Hematopoietic multipotent progenitor cell treated with erythropoietin and hydrocortisone succinate and interleukin-3 and kit ligand, for 8 days (in vitro differentiated cells): ENCODE measurements at places on chromosomes 1 and 21.
A peak's percentile ranks its signal among the peaks of the same experiment; 100 is the strongest.

DNA sequence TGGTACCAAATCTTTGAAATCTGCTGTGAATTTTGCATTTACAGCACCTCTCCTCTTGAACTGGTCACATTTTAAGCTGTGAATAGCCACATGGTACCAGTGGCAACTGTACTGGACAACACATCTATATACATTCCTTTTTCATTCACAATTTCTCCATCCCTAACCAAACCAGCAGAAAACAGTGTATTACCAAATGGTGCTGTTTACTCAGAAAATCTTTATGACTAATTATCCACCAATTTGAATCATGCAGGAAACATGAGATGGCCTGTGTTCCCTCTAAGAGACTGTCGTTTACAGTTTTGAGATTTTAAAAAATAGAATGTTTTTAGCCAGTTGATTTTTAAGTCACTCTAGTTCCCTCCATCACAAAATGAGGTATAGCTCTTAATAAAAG lies 17.6 kb upstream of the CCT8 start:
- no peak for DNase-seq

DNA sequence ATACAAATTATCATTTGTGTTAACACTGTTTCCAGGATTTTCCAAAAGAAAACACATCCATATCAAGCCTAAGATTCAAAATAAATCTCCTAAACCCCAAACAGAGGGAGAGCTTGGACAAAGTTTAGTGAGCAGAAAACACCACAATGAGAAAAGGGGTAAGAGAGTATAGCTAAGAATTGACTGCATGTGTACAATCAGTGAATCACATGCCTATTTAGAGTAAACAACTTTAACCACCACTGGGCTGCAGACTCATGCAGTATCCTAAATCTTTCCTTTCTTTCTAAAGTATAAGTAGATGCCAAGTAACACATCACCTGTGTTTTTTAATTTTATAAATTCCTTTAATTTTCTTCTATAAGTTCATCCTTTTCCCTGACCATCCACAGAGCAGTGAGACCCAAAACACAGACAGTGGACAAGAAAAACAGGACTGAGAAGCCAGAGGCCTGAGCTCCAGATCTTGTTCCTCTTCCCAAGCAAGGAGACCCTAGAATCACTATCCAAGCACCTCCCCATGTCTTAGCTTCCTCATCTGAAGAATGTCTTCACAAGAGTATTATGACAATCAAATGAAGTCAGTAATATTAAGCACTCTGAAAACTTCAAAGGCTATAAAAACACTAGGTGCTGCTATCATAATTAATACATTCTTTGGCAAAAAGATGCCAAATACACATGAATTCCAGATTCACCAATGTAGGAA lies 93.1 kb downstream of the VAV3 start:
- no peak for DNase-seq

DNA sequence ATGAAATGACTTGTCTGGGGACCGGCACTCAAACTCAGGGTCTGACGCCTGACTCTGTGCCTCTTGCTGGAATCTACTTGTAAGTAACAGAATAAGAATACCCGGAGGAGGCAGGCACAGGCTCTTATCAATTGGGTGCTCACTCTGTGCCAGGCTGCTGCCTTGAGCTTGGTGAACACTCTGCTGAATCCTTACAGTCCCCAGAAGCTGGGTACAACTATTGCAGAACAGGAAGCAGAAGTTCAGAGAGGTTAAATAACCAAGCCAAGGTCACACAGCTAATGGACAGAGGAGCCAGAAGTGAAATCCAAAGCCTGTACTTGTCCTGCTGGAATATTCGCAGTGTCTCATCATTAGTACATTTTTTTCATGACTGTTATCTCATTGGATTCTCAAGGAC lies 86.0 kb downstream of the EPHB2 start:
- DNase-seq = no peak

GRCh38 chr1:118223426-118223825 lies 38.4 kb upstream of the SPAG17 start:
- no peak for DNase-seq

GRCh38 chr1:55195521-55196233 lies 19.5 kb downstream of the USP24 start:
- DNase-seq = no peak

GRCh38 chr1:110286564-110286963 lies 52.6 kb upstream of the RBM15 start:
- no peak for DNase-seq

- no peak for DNase-seq
Observed at GRCh38 chr1:153679337-153680119, 1.0 kb downstream of the NPR1 start.

DNA sequence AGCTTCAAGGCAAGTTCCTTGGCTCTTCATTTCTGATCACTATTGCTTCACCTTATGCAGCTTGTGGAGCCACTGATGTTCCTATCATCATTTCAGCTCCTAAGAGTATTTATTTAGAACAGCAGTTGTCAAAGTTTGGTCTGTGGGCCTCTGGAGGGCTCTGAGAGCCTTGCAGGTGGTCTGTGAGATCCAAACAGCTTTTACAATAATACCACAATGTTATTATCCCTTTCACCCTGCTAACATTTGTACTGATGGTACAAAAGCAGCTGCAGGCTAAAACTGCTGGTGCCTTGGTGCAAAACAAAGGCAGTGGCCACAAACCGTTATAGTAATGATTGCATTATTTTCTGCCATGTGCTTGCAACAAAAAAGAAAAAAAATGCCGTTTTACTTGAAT lies 33.8 kb downstream of the PATJ start:
- no peak for DNase-seq

- DNase-seq = no peak
Observed at GRCh38 chr21:27221077-27221476, 254.2 kb upstream of the ADAMTS5 start.

DNA sequence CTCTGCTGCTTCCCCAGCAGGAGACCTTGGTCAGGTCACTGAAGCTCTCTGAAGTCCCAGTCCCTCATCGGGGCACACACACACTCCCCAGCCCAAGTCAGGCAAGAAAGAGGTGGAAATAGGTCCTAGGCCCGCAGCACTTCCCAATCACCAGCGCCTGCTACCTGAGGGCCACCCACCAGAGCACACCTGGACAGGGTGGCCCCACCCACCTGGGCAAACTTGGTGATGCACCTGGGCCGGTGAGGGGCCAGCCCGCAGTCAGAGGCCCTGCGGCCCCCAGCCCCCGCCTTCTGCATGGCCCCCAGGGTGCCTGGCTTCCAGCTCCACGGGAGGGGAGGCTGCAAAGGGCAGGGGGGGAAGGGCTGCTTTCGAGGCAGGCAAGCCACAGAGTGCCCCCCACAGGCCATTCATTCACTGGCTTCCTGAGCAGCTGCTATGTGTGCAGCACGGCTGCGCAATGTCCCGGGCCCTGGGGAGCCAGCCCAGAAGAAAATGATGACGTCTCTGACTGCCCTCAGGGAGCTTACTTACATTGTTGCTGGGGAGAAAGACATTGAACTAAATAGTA lies 4.7 kb downstream of the SH2D5 start:
- peak; percentile 29 for DNase-seq

GRCh38 chr1:153386500-153386901 lies 4.4 kb downstream of the S100A8 start:
- DNase-seq = no peak

DNA sequence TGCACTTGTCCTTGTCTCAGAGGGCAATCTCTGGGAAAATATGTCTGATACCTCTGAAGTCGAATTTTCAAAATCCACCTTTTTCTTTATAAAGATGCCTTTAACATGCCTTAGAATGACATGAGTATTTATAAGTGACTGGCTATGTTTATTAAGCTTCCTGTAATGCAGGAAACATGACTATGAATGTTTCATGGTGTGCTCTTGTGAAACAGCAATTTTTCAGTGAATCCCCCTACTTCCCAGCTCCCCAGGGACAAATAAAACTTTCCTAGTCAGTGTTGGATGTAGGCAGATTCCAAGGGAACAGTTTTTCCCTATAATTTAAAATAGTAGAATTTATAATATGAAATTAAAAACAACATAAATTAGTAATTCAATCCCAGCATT lies 437.0 kb downstream of the LMO4 start:
- no peak for DNase-seq

DNA sequence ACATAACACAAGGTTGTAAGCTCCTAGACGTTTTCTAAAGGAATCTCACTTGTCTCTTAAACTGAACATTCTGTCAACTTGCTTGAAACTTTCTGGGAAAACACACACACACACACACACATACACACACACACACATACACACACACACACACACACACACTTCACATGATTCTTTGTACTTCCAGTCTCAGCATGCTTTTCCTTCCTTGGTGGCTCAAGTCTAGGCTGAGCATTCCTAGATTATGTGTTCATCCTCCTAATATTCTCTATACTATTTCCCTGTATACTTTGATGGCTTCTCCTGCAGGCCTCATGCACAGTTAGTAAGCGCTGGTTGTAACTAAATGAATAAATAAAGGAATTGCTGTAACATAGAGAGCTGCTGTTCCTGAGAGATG lies 372.1 kb downstream of the PTPRC start:
- no peak for DNase-seq

DNA sequence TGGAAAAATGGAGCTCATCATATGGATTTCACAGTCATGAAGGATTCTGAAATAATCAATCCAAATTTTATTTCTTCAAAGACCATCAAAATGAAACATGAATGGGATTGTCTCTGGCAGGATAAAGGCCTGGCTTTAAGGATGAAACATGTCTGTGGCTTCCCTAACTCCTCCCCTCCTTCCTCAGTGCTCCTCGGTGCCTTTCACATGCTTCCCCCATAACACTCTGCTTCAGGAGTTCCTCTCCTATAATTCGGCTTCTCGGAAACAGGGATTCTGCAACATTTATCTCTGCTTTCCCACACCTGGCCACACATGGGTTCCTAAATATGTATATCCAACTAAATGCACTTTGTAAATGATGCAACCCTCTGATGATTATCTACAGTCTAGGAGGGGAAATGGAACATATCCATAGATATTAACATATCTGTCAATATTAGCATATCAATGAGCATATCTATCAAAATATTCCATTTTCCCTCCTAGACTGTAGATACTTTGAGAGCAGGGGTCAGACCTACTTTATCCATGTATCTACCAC lies 153.8 kb downstream of the PLPP3 start:
- DNase-seq = no peak

GRCh38 chr1:29393451-29393826 lies 157.1 kb downstream of the PTPRU start:
- no peak for DNase-seq

- DNase-seq = no peak
Observed at GRCh38 chr1:241596633-241597032, 43.5 kb downstream of the CHML start.

DNA sequence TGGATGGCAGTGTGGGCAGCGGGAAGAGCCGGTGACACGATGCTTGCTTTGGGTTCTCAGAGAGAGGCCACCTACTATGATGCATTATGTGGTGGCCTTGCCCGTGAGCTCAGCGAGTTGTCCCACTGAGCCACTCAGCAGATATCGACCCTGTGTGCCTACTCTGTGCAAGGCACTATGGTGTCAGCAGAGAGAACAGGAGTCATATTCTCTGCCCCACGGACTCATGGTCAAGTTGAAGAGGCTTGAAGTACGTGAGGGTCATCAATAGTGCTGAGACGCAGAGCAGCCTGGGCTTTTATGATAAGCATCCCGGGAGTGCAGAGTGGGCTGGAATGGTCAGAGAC lies 466.2 kb downstream of the CAMTA1 start:
- DNase-seq = no peak

DNA sequence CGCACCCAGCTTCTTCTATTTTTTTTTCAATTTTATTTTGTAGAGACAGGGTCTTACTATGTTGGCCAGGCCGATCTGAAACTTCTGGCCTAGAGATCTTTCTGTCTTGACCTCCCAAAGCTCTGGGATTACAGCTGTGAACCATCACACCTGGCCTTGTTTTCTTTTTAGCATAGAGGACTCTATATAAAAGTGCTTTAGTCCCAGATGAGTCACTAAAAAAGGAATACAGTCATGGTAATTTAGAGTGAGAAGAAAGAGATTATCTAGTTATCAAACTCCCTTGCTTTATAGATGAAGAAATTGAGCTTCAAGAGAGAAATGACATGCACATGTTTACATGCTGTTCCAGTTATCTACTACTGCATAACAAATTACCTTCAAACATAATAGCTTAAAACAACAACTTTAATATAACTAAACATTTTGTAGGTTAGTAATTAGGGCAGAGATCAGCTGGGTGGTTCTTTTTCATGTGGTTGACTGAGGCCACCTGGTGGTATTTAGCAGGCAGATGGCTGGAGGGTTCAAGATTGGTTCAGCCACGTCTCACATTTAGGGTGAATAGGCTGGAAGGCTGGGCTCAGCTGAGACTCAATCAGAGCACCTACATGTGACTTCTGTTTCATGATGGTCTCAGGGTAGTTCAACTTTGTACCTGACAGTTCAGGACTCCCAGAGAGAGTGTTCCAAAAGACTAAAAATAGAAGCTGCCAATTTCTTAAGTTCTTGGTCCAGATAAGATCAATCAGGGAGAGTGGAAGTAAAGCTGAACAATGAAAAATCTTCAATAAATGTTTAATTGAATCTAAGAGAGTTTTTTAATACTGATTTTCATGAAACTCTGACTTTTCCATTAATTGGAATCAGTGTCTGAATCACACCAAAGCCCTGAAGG lies 16.9 kb upstream of the MTF2 start:
- peak; percentile 64 for DNase-seq

GRCh38 chr1:98884864-98885263 lies 119.8 kb downstream of the PLPPR5 start:
- no peak for DNase-seq

DNA sequence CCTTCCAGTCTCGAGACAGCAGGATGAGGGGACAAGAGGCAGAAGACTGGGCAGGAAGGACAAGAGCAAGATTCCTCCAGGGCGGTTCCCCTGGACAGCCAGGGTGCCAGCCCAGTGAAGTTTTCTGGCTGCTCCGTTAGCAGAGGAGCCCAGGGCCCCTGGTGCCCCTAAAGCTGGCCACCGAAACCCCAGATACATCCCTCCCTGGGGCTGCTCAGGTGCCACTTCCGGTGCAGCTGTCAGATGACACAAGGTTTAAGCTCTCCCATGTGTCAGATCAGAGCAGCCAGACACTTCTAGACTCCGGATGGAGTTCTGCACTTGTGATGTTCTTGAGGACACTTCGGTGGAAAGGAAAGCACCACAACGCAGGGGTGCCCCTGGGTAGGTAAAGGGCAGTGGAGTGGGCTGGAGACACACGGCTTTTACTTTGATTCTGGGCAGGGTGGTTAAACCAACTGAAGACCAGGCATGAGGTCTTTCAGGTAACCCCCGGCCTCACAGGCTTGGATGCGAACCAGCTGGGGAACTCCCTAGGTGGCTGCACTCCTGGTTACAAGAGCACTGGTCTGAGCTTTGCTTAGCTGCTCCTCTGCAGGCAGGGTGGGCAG lies 85.7 kb downstream of the ITPKB start:
- no peak for DNase-seq

GRCh38 chr1:116573431-116574095 lies 2.7 kb upstream of the CD58 start:
- DNase-seq = peak; percentile 90

DNA sequence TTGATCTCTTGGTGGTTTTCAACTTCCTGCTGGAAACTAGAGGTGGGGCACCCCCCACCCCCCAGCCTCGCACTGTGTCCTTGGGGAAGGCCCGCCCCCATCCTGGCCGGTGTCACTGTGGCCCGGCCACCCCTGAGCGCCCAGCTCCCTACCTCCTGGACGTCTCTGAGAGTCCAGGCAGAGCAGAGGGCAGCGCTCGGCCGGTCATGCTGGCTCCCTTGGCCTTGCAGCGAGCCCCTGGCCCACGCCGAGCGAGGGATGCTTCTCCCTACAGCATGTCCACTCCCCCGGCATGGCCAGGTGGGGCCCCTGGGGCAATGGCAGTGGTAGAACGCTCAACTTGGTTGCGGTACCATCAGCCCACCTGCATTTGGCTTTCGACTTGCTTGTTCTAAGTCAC lies 28.7 kb upstream of the TRAPPC10 start:
- no peak for DNase-seq
